ENCODE measurements at places on chromosomes 7 and 10. TPM values are rescaled to one million over a fixed set of nuclear protein-coding genes. Genes with fewer than 3 reads are reported as not detected.

- DNase-seq = no peak
Measured at GRCh38 chr10:92742331-92743228, 52.8 kb downstream of the HHEX start.

- DNase-seq = no peak
Measured at GRCh38 chr10:20931156-20931795, 34.2 kb upstream of the NEBL start.

DNA sequence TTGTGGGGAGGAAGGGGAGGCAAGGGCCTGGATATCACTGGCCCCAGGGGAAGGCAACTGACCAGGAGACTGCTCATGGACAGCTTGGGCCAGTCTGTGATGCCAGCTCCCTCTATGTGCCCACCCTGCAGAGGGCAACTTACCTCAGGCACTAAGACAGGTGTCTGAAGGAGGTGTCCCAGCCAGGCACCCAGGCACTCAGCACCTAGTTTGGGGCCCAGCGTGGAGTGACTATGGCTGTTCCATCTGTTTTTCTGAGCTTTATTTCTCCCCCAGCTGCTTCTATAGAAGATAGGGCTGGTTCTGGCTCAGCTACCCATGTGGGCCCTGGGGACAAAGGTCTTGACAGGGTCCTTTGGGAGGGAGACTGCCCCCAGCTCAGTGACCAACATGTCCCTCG, 150.6 kb upstream of the PCBD1 start:
- DNase-seq = no peak

DNA sequence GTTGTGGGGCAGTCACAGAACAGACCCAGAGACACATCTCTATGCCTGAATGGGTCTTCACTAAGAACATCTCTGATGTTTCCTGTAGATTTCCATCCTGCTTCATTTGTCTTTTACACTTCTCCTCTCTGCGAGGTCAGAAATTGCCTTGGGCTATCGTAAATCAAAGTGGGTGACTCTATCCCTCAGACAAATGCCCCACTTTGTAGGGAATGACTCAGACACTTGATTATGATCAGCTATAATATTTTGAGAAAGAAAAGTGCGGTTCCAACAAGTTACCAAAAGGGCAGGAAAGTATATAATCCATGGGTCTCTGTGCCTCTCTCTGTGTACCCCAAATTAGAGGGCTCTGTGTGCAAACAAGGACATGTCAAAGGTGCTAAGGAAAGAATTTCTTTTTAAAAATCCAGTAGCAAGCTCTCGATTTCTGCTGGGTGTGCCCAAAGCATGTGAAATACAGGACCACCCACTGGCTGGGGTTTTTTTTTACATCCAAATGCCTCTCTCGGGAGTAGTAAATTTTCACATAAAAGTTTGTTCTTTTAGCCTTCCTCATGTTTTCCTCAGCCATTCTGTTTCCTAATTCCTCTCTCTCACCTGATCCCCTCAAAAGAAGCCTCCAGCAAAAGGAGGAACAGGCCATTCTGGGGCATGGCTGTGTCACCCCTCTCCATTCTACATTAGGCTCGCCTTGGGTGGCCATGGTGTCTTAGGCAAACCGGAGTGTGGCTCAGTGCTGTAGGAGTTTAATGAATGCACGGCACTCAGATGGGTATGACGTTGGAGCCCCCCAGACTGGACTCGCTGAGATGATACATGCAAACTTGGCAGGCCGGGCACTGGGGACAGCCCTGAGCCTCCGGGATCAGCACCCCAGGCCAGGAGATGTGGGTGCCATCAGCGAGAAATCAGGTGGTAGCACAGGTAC, 6.3 kb upstream of the OPN4 start:
- no peak for DNase-seq

DNA sequence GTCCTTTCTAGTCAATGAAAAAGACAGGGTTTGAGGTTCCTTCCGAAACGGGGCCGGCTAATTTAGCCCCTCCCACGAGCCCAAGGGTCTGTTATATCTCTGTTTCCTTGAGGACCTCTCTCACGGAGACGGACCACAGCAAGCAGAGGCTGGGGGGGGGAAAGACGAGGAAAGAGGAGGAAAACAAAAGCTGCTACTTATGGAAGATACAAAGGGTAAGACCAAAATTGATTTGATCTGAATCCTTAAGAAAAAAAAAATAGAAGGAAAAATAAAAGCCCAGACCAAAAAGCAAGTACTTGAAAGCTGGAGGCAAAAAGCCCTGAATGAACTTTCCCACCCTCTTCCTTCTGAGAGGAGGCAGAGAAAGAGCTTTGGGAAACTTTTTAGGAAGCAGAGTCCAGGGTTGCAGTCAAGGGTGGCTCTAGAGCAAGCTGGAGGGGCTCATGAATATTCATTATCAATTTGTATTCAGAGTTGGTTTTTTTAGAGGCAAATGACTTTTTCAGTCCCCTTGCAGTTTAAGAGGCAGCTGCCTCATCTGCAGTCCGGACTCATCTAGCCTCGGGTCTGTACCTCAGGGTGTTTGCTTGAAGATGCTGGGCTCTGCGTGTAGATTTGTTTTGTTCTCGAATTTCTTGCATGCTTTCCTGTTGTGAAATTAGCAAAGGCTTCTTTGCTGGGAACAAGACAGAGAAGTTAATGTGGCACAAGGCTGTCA, at the start of gene ENTPD1:
Gene ENTPD1, plus strand, starts transcription at position 123 of the 721 bp plus-strand sequence. Its CDS starts 77 bp downstream, at position 200.
- no peak for DNase-seq

GRCh38 chr10:1620803-1621202, 116.5 kb downstream of the ADARB2 start:
- no peak for DNase-seq

ACSM6 gene
- polyA plus RNA-seq = 0.04 TPM

CCL24 gene
- not detected for polyA plus RNA-seq

CACNB2 gene
- 0.15 TPM for polyA plus RNA-seq

PTEN gene
- polyA plus RNA-seq = 11.7 TPM

ELAPOR2 gene
- 3.3 TPM for polyA plus RNA-seq

CALCR gene
- polyA plus RNA-seq = not detected

Measured in keratinocyte (primary cell).